ENCODE measurements at places on chromosomes 2 and 18.

- DNase-seq = peak; percentile 26
These were observed 34.3 kb upstream of the PXDN start for GRCh38 chr2:1778566-1778965.

GRCh38 chr2:46066601-46067000 lies 230.6 kb upstream of the EPAS1 start:
- no peak for DNase-seq

GRCh38 chr2:216654528-216655052 lies 21.4 kb downstream of the IGFBP2 start:
- DNase-seq = no peak

DNA sequence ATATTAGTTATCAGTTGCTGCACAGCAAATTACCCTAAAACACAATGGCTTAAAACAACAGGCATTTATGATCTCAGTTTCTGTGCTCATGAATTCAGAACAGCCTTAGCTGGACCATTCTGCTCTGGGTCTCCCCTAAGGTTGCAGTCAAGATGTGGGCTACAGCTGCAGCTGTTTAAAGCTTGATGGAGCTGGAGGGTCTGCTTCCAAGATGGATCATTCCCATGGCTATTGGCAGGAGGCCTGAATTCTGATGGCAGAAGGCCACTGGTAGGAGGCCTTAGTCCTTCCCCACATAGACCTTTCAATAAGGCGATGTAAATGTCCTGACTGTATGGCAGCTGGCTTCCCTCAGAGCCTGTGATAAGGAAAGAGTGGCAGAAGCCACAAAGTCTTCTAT lies 118.6 kb upstream of the SERPINE2 start:
- peak; percentile 70 for DNase-seq

DNA sequence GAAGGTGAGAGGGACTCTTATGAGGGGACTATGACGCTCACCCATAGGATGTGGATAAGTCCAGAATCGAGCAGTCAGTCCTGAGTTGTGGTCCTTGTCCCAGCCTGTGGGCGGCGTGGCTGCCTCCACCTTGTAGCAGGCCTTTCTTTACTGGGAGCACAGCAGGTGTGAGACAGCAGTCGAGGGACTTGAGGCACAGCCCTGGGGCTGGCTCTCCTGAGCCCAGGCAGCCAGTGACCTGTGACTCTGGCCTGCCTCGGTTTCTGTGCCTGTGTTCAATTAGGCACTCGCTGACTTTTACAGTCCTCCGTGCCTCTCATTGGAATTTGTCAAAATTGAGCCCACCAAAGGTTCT lies 8.3 kb downstream of the PPP1R7 start:
- DNase-seq = no peak

DNA sequence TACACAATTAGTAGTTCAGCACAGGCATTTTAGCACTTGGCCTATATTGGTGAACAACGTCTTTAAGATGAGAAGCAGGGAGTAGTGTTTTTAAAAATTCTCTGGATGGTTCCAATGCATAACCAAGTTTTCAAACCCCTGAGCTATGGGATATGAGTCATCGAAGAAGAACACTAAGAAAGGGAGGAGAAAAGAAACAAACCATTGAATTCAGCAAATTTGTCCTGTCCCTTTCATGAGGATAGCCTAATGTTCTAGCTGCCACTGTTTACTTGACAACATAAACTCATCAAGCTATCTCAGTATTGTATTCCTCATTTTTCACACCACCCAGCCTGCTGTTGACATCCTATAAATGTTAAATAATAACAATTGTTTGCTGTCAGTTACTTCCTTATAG lies 158.0 kb downstream of the BARD1 start:
- DNase-seq = no peak

- DNase-seq = no peak
These were observed 114.3 kb downstream of the PRKCE start for GRCh38 chr2:45765728-45766254.

- no peak for DNase-seq
These were observed 382.0 kb downstream of the SOX11 start for GRCh38 chr2:6074089-6074643.

DNA sequence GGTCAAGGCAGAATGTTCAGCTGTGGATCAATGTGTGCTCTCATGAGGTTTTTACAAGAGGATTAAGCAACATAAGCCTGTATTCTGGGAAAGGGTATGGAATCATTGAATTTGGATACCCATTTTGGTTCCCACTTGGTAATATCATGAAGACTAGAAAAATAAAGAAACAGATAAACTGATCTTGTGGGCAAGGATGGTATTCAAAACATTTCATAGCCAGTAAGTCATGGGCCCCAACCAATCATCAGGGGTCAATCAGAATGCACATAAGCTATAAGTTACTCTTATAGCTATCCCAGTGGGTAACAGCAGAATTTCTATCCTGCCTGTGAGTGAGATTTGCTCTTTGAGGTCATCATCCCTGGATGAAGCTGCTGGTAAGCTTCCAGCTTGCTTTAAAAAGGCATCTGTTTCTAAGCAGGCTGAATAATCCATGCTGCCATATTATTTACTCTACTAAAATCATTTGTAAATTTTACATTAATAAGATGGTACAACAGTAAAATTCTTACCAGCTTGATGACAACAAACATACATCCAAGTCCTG lies 291.2 kb downstream of the RAD51AP2 start:
- no peak for DNase-seq

DNA sequence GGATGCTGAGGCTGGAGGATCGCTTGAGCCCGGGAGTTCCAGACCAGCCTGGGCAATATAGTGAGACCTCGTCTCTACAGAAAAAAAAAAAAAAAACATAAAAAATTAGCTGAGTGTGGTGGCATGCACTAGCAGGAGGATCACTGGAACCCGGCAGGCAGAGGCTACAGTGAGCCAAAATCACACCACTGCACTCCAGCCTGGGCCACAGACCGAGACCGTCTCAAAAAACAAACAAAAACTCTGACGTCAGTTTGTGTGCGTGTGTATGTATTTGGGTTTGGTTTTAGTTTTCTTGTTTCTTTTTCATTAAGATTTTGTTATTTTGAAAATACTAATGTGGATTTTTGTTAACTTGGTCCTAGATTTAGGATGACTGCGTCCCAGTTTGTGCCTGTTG lies 19.0 kb downstream of the CEP68 start:
- no peak for DNase-seq

DNA sequence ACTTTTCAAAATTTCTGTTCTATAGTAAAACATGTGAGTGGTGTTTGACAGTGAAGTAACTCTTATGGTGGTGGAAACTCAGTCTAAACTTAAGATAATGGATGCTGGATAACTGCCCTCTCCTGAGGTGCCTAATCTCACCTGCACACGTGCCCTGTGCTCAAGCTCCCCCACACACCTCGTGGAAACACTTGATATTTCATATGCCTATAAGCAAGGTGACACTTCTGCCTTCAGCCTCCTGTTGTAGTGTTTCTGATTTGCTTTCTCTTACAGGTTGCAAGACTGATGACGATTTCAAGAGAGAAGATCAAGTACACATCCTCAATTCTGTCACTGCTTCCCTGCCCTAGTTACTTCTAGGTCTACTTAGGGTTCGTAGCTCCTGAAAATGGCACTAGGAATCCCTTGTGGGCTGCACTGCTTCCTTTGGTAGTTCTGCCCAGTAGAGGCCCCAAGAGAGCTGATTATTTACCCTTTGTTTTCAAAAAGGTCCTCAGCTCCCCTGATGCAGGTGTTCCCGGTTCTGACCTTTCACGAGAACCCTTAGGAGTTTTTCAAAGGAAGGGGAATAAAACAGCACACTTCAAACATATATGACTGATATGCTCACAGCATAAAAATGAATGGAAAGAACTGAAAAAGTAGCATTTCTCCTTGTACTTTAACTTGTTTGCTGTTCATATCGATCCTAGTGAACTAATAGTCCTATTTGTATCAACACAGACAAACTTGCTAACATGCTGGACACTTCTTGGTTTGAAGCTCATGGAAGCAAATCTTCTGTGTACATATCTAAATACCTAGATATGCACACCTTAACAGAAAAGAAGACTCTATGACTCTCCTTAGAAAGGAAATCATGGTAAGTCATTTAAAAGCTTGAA lies 6.7 kb downstream of the CAVIN2 start:
- no peak for DNase-seq

DNA sequence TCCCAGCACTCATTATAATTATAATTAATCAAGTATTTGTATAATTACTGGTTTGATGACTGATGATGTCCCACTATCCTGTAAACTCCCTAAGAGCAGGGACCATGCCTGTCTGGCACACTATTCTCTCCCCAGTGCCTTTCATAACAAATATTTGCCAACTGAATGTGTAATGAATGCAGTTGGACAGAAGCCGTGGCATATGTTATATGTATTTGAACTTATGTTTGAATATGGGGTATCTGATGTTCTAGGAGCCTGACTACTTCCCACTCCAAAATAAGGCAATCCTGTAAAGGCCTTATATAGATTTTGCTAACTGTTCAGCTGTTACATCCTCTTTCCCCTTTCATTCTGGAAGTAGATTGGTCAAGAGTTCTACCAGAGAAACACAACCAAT lies 19.7 kb downstream of the OSBPL6 start:
- no peak for DNase-seq

GRCh38 chr2:85780316-85781012 lies 26.7 kb downstream of the ATOH8 start:
- DNase-seq = no peak

- DNase-seq = no peak
These were observed 1.0 kb downstream of the VSNL1 start for GRCh38 chr2:17541531-17541950.

DNA sequence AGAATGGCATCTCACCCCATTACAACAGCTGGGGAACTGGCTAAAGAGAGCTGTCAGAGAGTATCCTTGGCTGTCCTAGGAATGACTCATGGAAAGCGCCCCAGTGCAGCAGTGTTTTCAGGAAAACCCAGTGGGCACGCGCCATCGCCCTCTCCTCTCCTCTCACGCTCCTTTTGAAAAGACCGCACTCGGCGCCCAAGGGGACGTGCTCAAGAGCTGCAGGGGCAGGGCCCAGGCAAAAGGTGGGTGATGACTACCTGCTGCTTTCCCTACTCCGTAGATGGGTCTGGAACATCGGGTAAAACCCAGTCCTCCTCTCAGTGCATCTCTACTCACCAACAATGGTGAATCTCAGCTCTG lies 68.1 kb downstream of the EMILIN2 start:
- DNase-seq = no peak

- DNase-seq = no peak
These were observed 16.4 kb downstream of the SMAD7 start for GRCh38 chr18:48934415-48934722.

GRCh38 chr2:15006667-15007066 lies 374.1 kb downstream of the LRATD1 start:
- no peak for DNase-seq

DNA sequence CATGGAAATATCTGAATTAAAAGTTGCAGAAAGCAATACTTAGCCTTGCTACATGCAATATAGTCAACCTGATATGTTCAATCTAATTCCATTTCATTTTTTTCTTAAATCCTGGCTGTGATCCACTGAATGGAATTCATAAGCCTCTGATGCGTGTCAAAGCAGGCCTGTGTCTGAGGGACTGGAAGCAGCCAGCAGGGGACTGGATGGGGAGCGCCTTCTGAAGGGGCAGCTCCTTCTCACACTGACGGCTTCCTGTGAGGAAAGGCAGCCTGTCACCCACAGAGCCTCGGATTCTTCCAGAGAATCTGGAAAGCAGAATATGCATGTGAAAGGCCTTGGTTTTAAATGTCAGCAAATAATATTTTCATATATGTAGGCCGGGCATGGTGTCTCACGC lies 73.5 kb downstream of the KCNF1 start:
- no peak for DNase-seq

- no peak for DNase-seq
These were observed 39.4 kb downstream of the STEAP3 start for GRCh38 chr2:119263025-119263424.

DNA sequence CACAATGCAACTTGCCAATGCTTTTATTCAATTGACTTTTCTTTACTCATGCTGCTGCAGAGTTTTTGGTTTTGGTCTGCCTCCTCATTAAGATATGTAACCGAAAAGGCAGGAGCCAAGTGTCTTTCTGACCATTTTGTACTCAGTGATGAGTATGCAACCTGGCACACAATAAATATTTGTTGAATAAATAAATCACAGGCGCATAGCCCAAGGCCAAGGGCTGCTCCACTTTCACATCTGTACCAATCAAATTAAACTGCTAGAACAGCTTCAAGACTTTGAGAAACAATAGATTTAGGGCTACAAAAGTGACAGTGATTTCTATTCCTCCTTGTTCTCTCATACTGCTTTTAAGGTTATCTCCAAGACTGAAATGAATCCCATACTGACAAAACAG lies 828.2 kb downstream of the RNF144A start:
- DNase-seq = no peak

DNA sequence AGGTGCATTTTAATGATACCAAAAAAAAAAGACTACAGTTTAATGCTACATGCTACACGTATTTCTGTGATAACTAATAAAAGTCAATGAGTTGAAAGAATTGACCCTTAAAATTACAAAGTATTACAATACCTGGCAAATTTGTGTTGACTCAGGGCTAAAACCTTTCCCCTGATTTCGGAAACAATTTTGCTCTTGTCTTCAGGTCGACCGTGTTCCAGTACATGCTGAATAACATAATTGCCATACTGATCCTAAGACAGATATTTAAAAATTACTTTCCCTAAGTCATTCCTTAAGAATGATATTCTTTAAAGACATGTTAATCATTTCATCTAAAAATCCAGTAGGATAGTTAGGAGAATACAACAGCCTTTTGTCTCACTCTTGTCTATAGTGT lies 29.8 kb upstream of the SDC1 start:
- no peak for DNase-seq

DNA sequence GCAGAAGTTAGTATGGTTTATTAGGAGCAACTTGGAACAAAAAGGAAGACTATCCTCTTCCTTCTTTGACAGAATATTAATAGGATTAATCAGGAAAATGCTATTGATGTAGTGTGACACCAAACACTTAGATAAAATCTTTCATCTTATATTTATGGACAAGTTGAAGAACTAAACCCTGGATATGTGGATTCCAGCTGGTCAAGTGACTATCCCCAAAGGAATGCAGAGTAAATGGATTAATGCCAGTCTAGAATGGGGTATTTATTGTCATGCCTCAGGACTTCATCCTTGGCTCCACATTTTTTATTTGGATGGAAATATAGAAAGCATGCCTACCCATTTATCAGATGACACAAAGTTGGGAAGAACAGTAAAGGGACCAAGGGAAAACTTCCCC lies 124.0 kb upstream of the TTC39C start:
- no peak for DNase-seq

DNA sequence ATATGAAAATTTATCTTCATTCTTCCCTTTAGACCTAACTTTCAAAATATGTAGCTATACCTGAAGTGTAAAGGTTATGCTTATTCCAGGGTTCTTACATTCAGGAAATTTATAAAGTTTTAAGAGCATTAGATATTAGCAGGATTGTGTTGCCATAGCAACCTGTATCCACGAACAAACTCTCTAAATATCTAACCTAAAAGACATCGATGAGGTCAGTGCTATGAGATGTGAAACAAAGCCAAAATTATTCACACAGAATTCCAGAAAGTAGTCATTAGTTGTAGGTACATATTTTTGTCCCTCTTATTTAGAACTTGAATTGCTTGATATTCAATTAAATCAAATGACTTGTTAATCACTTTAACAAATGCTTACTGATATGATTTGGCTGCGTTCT lies 705.3 kb downstream of the SOCS6 start:
- no peak for DNase-seq
